ENCODE measurements at places on chromosomes 16 and 17.

DNA sequence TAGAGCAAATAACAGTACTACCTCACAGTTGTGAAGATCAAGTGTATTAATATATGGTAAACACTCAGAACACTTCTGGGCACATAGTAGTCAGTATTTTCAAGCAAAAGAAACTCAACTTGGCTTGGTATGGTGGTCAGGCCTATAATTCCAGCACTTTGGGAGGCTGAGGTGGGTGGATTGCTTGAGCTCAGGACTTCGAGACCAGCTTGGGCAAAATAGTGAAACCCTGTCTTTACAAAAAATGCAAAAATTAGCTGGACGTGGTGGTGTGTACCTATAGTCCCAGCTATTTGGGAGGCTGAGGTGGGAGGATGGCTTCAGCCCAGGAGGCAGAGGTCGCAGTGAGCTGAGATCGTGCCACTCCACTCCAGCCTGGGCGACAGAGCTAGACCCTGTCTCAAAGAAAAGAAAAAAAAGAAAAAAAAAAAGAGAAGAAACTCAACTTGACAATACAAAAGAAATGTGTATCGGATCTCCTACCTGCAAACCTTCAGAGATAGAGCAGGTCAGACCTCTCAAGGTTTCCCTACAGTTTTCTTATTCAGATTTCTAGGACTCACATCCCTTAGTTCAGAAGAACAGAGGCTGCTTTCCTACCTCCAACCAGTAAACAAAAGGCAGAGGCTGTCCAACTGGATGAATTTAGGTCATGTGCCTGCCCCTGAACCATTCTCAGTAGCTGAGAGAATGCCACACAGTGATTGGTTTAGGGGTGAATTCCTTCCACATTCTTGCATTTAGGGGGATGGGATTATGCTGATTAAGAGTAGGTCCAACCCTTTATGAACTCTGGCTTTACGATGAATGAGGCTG, 1.7 kb upstream of the KPNA2 start:
- no peak for DNase-seq

- no peak for DNase-seq
Observed at GRCh38 chr17:10668775-10669174, 11.7 kb upstream of the MYH3 start.

- DNase-seq, result no peak
Observed at GRCh38 chr17:19247473-19247872, 10.3 kb downstream of the EPN2 start.

DNA sequence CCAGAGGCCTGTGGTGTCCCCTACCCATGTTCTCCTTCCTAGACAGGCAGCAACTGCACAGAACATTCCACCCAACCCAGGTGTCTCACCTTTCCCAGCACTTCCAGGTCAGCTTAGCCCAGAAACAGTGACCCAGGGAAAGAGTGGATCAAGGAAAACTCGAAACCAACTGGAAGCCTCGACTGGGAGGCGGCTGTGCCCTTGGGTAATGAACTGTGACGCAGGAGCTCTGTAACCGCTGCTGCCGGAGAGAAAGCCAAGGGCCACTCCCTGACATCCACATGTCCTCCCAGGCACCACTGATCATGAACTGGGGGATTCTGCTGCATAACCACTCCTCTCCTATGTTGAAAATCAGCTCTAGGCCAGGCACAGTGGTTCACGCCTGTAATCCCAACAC, 34.4 kb downstream of the WDR59 start:
- DNase-seq, result no peak

DNA sequence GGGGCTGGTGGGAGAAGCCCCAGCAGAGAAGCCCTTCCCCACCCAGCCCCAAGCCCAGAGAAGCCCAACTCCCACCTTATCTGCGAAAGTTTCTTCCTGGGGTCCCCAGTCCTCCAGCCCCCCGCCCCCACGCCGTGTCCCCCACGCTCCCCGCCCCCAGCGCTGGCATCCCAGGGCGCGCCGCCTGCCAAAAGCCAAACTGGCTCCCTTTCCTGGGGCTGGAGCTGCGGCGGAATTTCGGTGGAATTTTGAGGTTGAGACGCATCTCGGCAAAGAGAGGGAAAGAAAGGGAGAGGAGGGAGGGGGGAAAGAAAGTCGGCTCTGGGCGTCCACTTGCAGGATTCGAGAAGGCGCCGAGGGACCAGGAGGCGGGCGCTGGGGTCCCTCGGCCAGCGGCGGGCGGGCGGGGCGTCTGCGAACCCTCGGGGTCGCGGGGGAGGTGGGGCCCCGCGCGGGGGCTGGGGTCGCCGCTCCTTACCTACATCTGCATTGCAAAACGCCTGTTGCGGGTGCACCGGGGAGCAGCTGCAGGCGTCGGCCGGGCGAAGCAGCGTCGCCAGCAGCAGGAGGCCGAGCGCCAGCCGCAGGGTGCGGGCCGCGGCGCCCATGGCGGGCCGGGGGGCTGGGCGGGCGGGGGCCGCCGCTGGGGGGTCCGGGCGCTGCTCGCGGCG, 571 bp downstream of the TIMP2 start:
- no peak for DNase-seq

DNA sequence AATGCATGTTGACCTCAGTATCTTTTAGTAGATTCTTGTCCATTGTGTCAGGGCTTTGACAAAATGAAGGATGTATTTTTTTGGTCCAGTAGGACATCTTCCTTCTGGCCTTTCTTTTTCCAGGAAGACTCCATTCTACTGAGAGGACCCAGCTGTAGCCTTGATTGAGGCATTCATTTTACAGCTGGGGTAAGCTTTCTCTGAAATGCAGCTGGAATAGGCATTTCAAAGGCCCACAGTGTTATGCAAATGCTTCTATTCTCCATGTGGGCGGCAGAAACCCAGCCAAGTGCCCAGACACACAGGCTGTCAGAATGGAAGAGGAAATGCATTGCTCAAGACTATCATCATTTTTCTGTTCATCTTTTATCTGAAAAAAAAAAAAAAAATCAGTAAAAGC, 629.0 kb upstream of the CDH8 start:
- DNase-seq, result no peak

DNA sequence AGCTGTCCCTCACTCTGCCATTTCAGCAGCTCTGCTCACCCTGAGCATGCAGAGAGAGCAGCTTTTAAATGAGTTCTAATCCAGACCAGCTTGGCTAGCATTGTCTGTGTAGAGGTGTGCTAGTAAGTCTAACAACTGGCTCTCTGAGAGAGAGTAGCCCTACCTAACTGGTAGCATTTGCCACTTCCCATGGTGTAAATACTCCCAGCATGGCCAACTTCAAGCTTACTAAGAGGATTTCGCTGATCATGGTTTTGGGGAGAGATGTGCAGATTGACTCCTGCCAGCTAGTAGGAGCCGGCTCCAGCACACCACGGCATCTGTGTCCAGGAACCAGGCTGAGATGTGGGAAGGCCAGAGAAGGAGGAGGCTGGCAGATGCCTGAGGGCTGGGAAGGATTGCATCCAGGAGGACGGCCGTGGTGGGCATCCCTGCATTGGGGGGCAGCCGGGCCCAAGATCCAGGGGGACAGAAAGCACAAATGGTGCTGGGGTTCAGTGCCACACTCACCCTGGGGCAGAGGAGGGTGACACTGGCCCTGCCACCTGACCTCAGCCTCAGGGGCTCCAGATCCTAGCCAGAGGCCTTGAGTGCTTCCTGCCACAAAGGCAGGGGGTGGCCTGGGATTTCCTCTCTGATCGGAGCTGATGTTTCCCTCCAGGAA, 394.9 kb upstream of the TNRC6C start:
- DNase-seq, result no peak

GRCh38 chr16:88844419-88845036, 12.2 kb downstream of the GALNS start:
- DNase-seq, result no peak

Measured in activated CD4-positive, alpha-beta T cell treated with anti-CD3 and anti-CD28 coated beads, Interleukin-2, amount 10 ng/mL, durations not matched to agents 7 days and 5 days (primary cell).